ENCODE measurements at places on chromosomes 5 and 9.

GRCh38 chr9:16500386-16500785 is 370.1 kb downstream of the BNC2 start:
- no peak for DNase-seq

GRCh38 chr5:20974426-20974825 is 986.4 kb upstream of the CDH18 start:
- DNase-seq: no peak

- no peak for DNase-seq
Observed at GRCh38 chr5:62662521-62662920, 83.9 kb downstream of the LRRC70 start.

- DNase-seq: no peak
Observed at GRCh38 chr5:55720188-55720703, 8.1 kb upstream of the SLC38A9 start.

GRCh38 chr5:57664700-57665099 is 182.1 kb upstream of the ACTBL2 start:
- DNase-seq: no peak

All from neuronal stem cell (in vitro differentiated cells).